ENCODE measurements at places on chromosomes 5 and 9.

GRCh38 chr9:90773617-90774016 lies 28.0 kb upstream of the SYK start:
- H3K36me3 ChIP-seq: no peaks in the 10 kb centered on the region
- no peak overlapping the region for H3K4me3 ChIP-seq
- no peaks in the 10 kb centered on the region for H3K27me3 ChIP-seq
- no peak for DNase-seq
- H3K27ac ChIP-seq: no peak overlapping the region

DNA sequence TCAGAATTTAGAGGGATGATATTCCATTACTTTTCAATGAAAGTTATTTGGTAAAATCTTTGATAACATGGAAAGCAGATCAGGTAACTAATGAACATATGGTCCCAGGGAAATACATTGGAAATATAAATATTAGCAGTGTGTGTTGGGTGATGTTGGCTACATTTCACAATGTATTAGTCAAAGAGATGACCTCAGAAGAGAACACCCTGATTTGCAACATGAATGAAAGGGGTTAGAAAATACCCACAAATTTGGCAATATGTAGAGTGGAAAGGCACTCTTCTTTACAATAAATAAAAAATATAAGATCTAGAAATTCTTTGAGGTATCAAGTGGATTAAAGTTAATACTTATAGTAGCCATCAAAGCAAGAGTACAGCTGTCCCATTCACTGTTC lies 606.7 kb downstream of the PSAT1 start:
- DNase-seq: no peak
- H3K4me1 ChIP-seq: no peaks in the 10 kb centered on the region
- no peak overlapping the region for H3K4me3 ChIP-seq
- H3K27me3 ChIP-seq: no peaks in the 10 kb centered on the region
- no peak overlapping the region for H3K27ac ChIP-seq
- H3K36me3 ChIP-seq: no peaks in the 10 kb centered on the region

- no peaks in the 10 kb centered on the region for H3K36me3 ChIP-seq
- DNase-seq: no peak
- no peak overlapping the region for H3K4me3 ChIP-seq
- no peaks in the 10 kb centered on the region for H3K4me1 ChIP-seq
- no peaks in the 10 kb centered on the region for H3K27me3 ChIP-seq
These were observed 11.9 kb upstream of the CACNA1B start for GRCh38 chr9:137865581-137866145.

- no peaks in the 10 kb centered on the region for H3K27me3 ChIP-seq
- no peak overlapping the region for H3K27ac ChIP-seq
- H3K4me3 ChIP-seq: no peak overlapping the region
- H3K36me3 ChIP-seq: peaks cover 90% of the 10 kb centered on the region
These were observed 124.3 kb downstream of the TTC39B start for GRCh38 chr9:15182730-15183129.

GRCh38 chr5:180161420-180162303 lies 47.3 kb downstream of the RASGEF1C start:
- H3K4me3 ChIP-seq: no peak overlapping the region
- no peaks in the 10 kb centered on the region for H3K4me1 ChIP-seq
- H3K36me3 ChIP-seq: no peaks in the 10 kb centered on the region
- DNase-seq: peak; percentile 56
- no peak overlapping the region for H3K27ac ChIP-seq
- no peaks in the 10 kb centered on the region for H3K27me3 ChIP-seq

DNA sequence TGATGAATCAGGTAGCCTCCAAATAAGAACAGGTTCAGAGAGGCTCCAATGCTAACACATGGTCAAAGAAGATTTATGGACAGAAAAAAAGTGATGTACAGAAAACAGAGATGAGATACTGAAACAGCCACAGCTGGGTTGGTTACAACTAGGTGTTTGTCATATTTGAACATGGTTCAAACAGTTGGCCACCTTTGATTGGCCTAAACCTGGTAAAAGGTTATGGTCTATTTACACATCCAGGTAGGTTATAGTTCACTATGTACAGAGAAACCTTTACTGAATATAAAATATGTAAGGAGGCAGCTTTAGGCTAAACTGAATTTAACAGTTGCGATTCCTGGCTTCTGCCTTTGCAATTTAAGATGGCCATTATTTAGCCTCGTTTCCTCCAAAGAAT lies 134.0 kb upstream of the ZNF366 start:
- peaks cover 12% of the 10 kb centered on the region for H3K27me3 ChIP-seq
- no peak overlapping the region for H3K27ac ChIP-seq
- no peaks in the 10 kb centered on the region for H3K36me3 ChIP-seq
- H3K4me1 ChIP-seq: no peaks in the 10 kb centered on the region
- no peak overlapping the region for H3K4me3 ChIP-seq

- H3K4me3 ChIP-seq: no peak overlapping the region
- H3K4me1 ChIP-seq: no peaks in the 10 kb centered on the region
- no peaks in the 10 kb centered on the region for H3K36me3 ChIP-seq
- no peak overlapping the region for H3K27ac ChIP-seq
- H3K27me3 ChIP-seq: no peaks in the 10 kb centered on the region
- no peak for DNase-seq
These were observed 365.7 kb downstream of the DEPDC1B start for GRCh38 chr5:60334281-60334713.

DNA sequence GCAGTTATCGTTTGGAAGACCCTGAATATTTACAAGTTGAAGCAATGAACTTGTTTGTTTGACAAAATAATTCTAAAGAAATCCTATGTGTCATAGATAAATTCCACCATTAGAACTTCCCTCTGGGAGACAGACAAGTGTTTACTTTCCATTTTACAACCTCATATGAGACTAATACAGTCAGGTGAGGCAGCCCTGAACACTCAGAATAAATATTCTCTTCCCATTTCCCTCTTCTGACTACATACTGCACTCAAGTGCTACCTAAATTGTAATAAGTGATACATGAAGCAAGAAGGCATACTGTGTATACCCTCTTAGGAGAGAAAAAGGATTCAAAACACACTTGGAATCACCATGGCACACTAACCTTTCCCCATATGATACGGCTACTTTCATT lies 6.8 kb downstream of the RASEF start:
- no peak overlapping the region for H3K4me3 ChIP-seq
- no peaks in the 10 kb centered on the region for H3K36me3 ChIP-seq
- H3K27me3 ChIP-seq: peaks cover 26% of the 10 kb centered on the region

- H3K36me3 ChIP-seq: no peaks in the 10 kb centered on the region
- H3K27ac ChIP-seq: no peak overlapping the region
- no peak overlapping the region for H3K4me3 ChIP-seq
- peaks cover 18% of the 10 kb centered on the region for H3K4me1 ChIP-seq
- H3K27me3 ChIP-seq: no peaks in the 10 kb centered on the region
These were observed 74.1 kb downstream of the SLC38A9 start for GRCh38 chr5:55638051-55638450.

DNA sequence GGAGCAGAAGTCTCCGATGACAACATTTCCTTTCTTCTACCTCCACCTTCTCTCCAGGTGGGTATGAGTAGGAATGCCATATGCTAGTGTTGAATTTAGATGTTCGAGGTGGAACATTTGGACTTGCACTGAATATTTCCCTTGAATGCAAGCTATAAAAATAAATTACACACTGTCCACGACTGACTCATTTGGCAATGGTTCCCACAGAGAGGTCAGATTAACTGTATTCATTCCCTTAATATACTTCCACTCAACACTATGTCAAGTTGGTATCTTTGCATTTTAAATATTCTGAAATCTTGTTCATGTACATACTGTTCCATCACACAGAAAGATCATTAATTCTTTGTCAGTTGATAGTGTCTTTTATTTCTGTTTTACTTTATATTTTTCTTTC lies 222.6 kb upstream of the PIK3R1 start:
- DNase-seq: no peak
- H3K4me1 ChIP-seq: no peaks in the 10 kb centered on the region
- no peaks in the 10 kb centered on the region for H3K27me3 ChIP-seq
- no peak overlapping the region for H3K4me3 ChIP-seq
- H3K36me3 ChIP-seq: no peaks in the 10 kb centered on the region
- H3K27ac ChIP-seq: no peak overlapping the region

- H3K4me3 ChIP-seq: no peak overlapping the region
- H3K27me3 ChIP-seq: no peaks in the 10 kb centered on the region
- DNase-seq: no peak
- H3K27ac ChIP-seq: no peak overlapping the region
- H3K36me3 ChIP-seq: peaks cover 46% of the 10 kb centered on the region
These were observed 16.0 kb downstream of the EGFLAM start for GRCh38 chr5:38274370-38274769.

DNA sequence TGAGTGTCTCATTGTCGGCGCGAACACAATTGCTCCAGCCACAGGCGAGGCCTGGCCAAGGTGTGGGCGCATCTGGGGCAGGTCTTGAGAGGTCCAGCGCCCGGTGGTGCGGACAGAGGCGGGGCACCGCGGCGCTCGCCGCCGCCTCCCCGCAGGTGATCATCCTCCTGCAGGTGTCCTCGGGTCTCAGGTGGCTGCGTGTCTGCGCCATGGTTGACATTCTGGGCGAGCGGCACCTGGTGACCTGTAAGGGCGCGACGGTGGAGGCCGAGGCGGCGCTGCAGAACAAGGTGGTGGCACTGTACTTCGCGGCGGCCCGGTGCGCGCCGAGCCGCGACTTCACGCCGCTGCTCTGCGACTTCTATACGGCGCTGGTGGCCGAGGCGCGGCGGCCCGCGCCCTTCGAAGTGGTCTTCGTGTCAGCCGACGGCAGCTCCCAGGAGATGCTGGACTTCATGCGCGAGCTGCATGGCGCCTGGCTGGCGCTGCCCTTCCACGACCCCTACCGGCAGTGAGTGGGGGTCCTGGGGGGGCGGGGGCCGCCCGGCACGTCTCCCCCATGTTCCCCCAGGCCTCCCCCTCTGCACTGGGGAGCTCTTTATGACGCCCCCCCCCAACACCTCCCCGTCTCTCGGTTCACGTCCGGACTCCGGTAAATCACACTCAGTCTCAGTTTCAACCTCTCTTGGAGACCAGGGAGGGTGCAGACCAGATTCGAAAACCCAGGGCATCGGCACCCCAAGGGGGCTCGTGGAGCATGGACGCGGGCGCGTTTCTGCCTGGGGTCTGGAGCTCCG lies 446 bp downstream of the NXNL2 start:
- no peaks in the 10 kb centered on the region for H3K36me3 ChIP-seq
- no peak for DNase-seq
- H3K27ac ChIP-seq: no peak overlapping the region
- H3K4me3 ChIP-seq: peak overlapping the region; percentile 76

DNA sequence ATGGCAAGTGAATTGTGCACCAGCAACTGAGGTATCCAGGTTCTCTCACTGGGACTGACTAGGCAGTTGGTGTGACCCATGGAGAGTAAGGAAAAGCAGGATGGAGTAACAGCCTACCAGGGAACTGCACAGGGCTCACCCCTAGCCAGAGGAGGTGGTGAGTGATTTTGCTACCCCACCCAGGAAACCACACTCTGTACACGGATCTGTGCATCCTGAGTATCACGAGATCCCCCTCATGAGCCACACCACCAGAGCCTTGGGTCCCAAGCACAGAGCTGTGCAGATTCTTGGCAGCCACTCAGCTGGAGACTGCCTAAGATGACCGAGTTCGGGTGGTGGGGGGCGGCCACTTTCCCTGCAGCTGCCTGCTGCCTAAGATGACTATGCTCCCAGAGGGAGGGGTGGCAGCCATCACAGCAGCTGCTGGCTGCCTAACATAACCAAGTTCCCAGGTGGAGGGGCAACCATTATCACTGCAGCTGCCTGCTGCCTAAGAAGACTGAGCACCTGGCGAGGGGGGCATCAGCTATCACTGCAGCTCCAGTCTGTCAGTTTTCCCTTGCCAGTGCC lies 48.4 kb upstream of the EFNA5 start:
- no peak overlapping the region for H3K4me3 ChIP-seq
- no peak overlapping the region for H3K27ac ChIP-seq
- no peaks in the 10 kb centered on the region for H3K27me3 ChIP-seq
- H3K4me1 ChIP-seq: no peaks in the 10 kb centered on the region
- no peak for DNase-seq
- no peaks in the 10 kb centered on the region for H3K36me3 ChIP-seq

DNA sequence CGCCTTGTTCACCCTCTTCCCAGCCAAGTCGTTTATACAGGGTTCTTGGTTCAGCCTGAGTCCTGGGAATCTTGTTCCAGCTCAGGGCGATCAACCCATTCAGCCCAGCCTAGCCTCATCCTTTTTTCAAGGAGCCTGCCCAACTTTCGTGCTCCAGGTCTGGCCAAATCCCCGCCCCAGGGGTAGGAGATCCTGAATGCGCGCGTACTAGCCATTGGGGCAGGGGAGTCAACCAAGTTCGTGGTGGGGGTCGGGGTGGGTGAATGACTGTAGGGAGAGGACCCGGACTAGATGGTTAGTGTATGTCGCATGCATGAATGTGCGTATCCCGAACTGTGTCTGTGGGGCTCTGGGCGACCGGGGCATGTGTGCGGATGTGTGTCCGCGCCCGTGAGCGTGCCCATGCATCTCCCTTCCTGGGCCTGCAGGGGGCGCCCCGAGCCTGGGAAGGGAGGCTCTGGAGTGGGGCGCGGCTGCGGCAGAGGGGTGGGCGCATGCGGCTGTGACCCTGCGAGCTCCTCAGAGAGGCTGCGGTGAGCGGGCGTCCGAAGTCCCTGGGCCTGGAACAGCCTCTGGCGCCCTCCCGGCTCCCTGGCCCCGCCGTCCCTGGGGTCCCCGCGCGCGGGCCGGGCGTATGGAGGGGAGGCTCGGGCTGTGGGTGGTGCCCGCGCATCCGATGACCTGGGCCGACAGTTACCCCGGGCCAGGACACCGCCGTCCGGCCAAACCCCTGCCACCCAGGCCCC lies 8.7 kb downstream of the CCL21 start:
- peak overlapping the region; percentile 59 for H3K4me3 ChIP-seq
- H3K36me3 ChIP-seq: no peaks in the 10 kb centered on the region
- peaks cover 33% of the 10 kb centered on the region for H3K27me3 ChIP-seq
- no peaks in the 10 kb centered on the region for H3K4me1 ChIP-seq

- no peak for DNase-seq
- H3K27ac ChIP-seq: no peak overlapping the region
- no peaks in the 10 kb centered on the region for H3K4me1 ChIP-seq
- H3K4me3 ChIP-seq: no peak overlapping the region
- no peaks in the 10 kb centered on the region for H3K36me3 ChIP-seq
- H3K27me3 ChIP-seq: no peaks in the 10 kb centered on the region
These were observed 69.8 kb downstream of the EQTN start for GRCh38 chr9:27227192-27227591.

- DNase-seq: no peak
- no peaks in the 10 kb centered on the region for H3K27me3 ChIP-seq
- H3K4me3 ChIP-seq: no peak overlapping the region
- no peaks in the 10 kb centered on the region for H3K36me3 ChIP-seq
These were observed 19.0 kb downstream of the NACC2 start for GRCh38 chr9:136075881-136076678.

GRCh38 chr5:97553604-97554452 lies 370.8 kb upstream of the RIOK2 start:
- no peaks in the 10 kb centered on the region for H3K4me1 ChIP-seq
- H3K27me3 ChIP-seq: no peaks in the 10 kb centered on the region
- no peaks in the 10 kb centered on the region for H3K36me3 ChIP-seq
- H3K4me3 ChIP-seq: peak overlapping the region; percentile 5
- H3K27ac ChIP-seq: no peak overlapping the region

GRCh38 chr5:14781106-14781505 lies 90.5 kb downstream of the ANKH start:
- no peak overlapping the region for H3K27ac ChIP-seq
- no peak overlapping the region for H3K4me3 ChIP-seq
- no peaks in the 10 kb centered on the region for H3K36me3 ChIP-seq
- DNase-seq: no peak
- H3K4me1 ChIP-seq: no peaks in the 10 kb centered on the region
- no peaks in the 10 kb centered on the region for H3K27me3 ChIP-seq

Data from endodermal cell (in vitro differentiated cells).